ENCODE measurements at places on chromosomes 12 and 14. TPM values are rescaled to one million over a fixed set of nuclear protein-coding genes. Genes with fewer than 3 reads are reported as not detected.

The HHIPL1 gene
- 9.3 TPM for total RNA-seq

The CD69 gene
- total RNA-seq, result not detected

The SLC35F4 gene
- total RNA-seq, result not detected

The C14orf180 gene
- not detected for total RNA-seq

The PRH2 gene
- total RNA-seq, result not detected

The PDZRN4 gene
- not detected for total RNA-seq

The PFDN5 gene
- total RNA-seq, result 1,031 TPM

The IKZF4 gene
- 2.0 TPM for total RNA-seq

Data from regular cardiac myocyte (primary cell).